ENCODE measurements at places on chromosomes 5 and 9. TPM values are rescaled to one million over a fixed set of nuclear protein-coding genes. Genes with fewer than 3 reads are reported as not detected.

DNA sequence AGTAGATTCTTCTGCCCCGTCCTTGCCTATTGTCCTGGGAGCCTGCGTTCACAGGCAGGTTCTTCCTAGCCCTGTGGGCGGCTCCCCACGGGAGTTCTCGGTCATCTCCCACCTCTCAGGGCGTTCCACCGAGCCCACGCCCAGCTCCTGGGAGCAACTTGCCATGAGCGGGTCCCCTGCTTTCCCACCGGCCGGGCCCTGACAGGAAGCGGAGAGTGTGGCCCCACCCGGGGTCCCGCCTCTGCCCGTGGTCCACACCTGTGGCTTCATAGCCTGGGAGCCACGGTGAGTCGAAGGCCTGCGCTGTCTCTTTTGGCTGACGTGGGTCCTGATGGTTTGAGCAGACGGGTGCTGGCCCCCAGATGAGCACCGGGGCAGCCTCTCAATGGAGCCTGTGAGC is 43.2 kb downstream of the KCNT1 start:
- DNase-seq, result no peak

Gene PCA3
- not detected for total RNA-seq

Gene CXCL14
- total RNA-seq, result not detected

GRCh38 chr5:26148569-26149107 is 889.7 kb downstream of the CDH9 start:
- DNase-seq, result no peak

Gene TESK1
- total RNA-seq, result 13.0 TPM

Gene PPP2R2B
- 2.2 TPM for total RNA-seq

DNA sequence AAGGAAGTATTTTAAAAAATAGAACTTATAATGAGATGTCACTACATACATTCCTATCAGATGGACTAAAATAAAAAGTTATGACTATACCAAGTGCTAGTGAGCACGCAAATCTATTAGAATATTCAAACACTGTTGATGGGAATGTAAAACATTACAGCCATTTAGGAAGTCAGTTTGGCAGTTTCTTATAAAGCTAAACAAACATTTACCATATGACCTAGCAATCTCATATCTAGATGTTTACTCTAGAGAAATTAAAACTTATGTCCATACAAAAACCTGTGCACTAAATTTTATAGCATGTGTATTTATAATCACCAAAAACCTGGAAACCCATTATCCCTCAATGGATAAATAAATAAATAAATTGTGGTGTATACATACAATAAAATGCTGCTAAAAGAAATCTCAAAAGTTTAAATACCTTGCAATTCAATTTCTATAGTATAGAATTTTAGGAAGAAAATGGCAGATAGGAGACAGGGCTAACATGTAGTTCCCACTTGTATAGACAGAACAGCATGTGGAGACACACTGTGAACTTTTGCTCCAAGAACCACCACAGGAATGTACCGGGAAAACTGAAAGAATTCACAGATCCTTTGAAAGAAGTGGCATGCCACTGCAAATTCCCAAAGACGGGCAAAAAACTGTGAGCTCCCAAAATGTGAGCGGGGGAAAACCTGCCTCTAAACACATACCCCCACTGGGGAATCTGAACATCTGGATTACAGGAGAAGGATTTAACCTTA is 174.6 kb upstream of the SPEF2 start:
- DNase-seq, result peak; percentile 73

- DNase-seq, result peak; percentile 60
Measured at GRCh38 chr9:86550401-86550800, 196.2 kb upstream of the TUT7 start.

DNA sequence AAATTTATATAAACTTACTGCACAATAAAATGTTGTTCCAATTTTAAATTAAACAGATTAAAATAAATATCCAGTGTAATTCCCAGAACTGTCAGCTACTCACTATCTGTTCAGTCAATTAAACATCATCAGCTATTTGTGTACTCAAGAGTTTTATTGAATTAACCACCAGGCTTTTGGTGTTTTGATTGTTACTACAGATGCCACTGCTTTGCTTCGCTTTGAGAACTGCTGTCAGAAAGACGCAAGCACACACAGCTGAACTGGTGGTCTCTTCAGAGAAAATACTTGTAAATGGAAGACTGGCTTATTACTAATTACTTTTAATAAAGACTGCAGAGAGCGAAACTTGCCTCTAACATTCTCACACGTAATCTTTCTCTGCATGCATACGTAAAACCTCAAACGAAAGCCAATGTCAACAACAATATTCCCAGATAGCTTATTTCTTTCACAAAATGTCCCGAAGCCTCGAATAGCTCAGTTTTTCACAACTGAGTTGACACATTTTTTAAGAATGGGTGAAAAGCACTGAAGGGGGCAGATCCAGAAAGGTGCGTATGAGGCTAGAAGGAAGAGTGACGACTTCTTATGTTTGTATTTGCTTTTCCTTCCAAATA is 259.6 kb upstream of the RPS23 start:
- DNase-seq, result no peak

GRCh38 chr5:69368458-69369339 is 621 bp downstream of the AK6 start:
- DNase-seq, result peak; percentile 58

Gene CNTNAP3B
- 0.97 TPM for total RNA-seq

DNA sequence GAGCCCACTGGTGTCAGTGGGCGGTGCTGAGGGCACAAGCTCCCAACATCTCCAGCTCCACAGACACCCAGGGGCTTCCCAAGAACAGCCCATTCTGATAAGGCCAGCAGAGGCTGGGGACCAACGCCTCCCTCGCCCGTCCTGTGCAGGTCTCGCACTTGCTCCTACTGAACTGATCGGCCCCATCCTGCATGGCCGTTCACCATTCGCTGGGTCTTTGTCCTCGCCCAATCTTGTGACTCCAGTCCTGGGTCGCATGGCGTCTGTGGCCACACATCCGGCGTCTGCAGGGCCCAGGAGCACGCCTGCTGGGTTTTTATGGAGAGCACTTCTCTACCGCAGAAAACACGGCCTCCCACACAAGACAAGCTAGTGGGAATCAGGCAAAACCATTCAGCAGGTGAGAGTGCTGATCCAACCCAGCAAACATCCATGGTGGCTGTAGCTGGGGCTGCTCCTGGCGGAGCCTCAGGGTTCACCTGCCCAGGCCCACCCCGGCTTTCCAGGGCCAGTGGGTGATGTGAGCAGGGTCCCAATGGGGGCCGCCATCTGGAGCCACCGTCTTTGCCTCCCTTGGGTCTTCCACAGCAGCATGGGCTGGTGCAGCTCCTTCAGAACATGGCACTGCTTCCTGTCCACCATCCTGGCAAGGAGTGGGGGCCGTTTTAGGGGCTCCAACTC is 7.4 kb downstream of the LRRC14B start:
- DNase-seq, result no peak

- no peak for DNase-seq
Measured at GRCh38 chr5:134948911-134949310, 18.8 kb upstream of the CATSPER3 start.

GRCh38 chr5:34833976-34834793 is 4.8 kb upstream of the TTC23L start:
- peak; percentile 88 for DNase-seq

Gene ARHGEF39
- 0.97 TPM for total RNA-seq

Gene RETREG1
- 0.64 TPM for total RNA-seq

- DNase-seq, result peak; percentile 34
Measured at GRCh38 chr5:131270809-131271208, 7.0 kb downstream of the CDC42SE2 start.

- DNase-seq, result no peak
Measured at GRCh38 chr5:178376921-178377582, 144.4 kb upstream of the PHYKPL start.

- no peak for DNase-seq
Measured at GRCh38 chr9:89635816-89636215, 31.0 kb downstream of the GADD45G start.

Gene IFNA13
- total RNA-seq, result not detected

GRCh38 chr9:20264896-20265295 is 357.4 kb downstream of the MLLT3 start:
- DNase-seq, result no peak

DNA sequence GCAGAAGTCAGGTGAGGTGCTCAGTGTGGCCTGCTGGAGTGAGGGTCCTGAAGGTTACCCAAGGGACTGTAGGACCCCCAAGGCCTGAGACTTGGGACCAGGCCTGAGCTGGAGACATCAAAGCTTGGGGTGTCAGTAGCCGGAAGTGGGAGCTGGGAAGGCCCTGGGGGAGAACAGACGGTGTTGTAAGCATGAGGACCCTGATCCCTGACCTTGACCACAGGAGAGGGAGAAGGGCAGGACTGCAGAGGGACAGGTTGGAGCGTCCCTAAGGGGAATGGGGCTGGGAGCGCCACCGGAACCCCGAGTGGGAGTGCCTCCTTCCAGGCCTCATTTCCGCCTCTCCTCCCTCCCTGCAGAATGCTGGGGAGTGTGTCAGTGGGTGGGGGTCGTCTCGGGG is 533 bp downstream of the TTC16 start:
- no peak for DNase-seq

- DNase-seq, result peak; percentile 59
Measured at GRCh38 chr5:160369990-160370712, at the start of gene C1QTNF2. TSS of gene C1QTNF2 (minus strand) at chr5:160370626. CDS start at chr5:160355011, 15,615 bp downstream.

GRCh38 chr5:67809589-67809988 is 406.0 kb upstream of the PIK3R1 start:
- DNase-seq, result no peak

DNA sequence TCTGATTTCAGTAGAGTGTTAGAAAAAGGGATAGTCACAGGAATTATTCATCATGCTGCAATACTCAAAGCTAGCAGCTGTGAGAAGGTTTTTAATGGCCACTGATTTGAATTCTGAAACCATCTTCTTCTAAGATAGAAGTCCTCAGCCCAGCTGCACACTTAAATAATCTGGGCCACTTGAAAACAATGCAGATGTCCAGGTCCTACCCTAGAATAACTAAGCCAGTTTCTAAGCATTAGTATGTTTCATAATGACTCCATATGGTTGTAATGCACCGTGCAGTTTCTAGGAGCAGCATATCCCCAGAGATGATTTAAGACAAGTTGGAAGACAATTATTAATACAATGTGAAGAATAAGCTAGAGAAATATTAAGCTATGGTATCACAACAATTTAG is 159.9 kb upstream of the FBXL17 start:
- DNase-seq, result no peak

- DNase-seq, result no peak
Measured at GRCh38 chr5:150122158-150122510, 33.5 kb downstream of the PDGFRB start.

DNA sequence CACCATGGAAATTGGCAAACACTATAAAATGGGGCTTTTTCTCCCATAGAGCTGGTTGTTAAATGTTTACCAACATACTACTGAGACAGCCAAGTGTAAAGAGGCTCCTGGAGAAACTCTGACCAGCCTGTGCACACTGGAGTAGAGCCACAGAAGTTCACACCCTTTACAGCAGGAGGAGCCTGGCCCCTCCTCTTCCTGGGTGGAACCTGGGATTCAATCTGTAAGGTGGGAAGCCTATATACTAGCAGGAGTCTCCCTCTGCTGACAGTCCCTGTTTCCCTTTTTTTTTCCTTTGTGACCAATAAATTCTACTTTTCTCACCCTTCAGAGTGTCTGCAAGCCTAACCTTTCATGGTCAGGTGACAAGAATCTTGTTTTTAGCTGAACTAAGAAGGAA is 10.4 kb upstream of the SLC30A5 start:
- peak; percentile 32 for DNase-seq

- DNase-seq, result no peak
Measured at GRCh38 chr5:116922532-116922931, 347.9 kb upstream of the SEMA6A start.

GRCh38 chr9:31304576-31304975 is 1079.9 kb upstream of the ACO1 start:
- peak; percentile 86 for DNase-seq

Gene PRUNE2
- total RNA-seq, result 5.5 TPM

Gene BHMT2
- 34.5 TPM for total RNA-seq

GRCh38 chr5:73596705-73597328 is 29.2 kb upstream of the ARHGEF28 start:
- no peak for DNase-seq

- no peak for DNase-seq
Measured at GRCh38 chr5:96493219-96493790, 60.3 kb upstream of the PCSK1 start.

DNA sequence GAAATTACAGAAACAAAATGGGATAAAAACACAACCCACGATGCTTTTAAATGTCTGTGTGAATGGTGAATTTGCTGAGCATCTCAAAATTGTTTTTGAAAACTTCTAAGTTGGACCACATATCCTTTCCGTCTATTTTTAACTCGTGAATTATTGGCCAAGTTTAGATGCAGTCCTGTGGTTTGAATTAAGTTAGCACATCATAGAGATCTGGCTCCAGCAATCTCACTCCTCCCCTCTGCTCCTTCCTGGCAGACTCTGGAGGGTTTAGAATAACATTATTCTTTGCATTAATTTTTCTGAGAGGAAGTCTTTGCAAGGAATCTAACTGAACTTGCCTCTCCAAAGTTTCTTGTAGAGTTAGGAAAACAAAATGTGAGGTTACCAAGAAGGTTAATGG is 14.5 kb upstream of the ANKRD55 start:
- peak; percentile 6 for DNase-seq

GRCh38 chr5:77924081-77924480 is 147.9 kb upstream of the TBCA start:
- no peak for DNase-seq

Gene SLC34A1
- total RNA-seq, result not detected

GRCh38 chr5:17080361-17080760 is 137.1 kb upstream of the BASP1 start:
- no peak for DNase-seq

DNA sequence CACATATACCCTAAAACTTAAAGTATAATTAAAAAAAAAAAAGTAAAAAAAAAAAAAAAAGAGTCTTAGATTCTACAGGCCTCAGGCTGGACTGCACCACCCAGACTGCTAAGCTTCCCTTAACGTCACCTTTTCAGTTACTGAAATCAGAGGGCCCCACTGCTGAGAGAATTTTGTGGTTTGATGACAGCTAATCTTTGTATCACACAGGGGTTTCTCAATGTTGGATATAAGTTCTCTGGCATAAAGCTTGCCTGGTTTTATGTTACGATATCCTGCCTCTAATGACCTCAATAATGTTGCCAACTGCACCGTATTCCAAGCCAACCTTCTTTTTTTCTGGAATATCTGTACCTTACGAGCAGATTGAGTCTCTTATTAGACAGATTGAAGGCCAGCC is 43.1 kb upstream of the C6 start:
- no peak for DNase-seq

DNA sequence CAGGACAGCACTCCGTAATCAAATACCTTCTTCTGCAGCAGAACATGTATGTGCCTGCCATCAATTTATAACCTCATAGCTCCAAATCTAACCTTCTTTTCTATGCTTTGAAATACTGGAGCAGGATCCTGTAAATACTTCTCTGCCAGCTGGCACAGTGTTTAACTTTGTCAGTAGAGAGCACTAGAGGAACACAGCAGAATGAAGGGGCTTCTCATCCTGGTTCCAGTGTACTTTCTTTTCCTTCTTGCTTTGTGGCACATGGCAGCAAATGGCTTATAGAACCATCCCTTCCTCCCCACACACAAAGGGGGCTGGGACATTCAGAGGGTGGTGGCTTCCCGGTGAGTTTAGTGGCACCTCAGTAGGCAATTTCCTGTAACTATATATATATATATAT is 3.8 kb upstream of the FBXW11 start:
- peak; percentile 26 for DNase-seq

Gene IFNE
- total RNA-seq, result 2.3 TPM
